CD8-positive, alpha-beta memory T cell (primary cell): ENCODE measurements at places on chromosomes 7 and 10.

DNA sequence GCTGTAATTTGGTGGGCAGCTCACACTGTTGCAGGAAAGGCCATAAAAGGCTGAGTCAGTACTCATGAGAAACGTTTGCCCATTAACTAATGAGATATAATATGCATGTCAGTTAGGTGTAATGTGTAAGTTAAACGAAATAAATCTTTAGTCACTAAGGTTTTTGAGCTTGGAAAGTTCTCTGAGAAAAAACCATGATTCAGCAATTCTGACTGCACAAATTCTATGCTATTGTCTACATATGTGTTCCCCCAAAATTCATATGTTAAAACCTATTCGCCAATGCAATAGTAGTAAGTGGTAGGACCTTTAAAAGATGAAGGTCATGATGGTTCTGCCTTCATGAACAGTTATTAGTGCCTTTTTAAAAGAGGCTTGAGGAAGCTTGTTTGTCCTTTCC is 559.7 kb upstream of the LRRTM3 start:
- no peak for DNase-seq

- no peak for DNase-seq
These were observed 20.7 kb upstream of the TECTB start for GRCh38 chr10:112262546-112262945.

DNA sequence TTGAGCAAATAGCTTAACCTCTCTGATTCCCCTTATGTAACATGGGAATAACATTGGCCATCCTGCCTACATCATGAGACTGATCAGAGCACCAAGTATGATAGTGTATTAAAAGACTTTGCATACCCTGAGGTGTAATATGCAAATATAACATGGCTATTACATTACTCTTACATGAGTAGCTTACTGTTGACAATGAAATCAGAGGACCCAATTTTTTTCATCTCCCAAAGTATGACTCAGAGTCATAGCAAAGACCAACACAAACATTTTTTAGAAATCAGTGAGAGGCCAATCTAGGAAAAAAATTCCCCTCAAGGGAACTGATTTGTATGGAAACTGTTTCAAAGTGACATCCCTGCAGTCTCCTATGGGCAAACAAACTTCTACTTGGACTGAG is 47.0 kb upstream of the TMEM140 start:
- DNase-seq = no peak

DNA sequence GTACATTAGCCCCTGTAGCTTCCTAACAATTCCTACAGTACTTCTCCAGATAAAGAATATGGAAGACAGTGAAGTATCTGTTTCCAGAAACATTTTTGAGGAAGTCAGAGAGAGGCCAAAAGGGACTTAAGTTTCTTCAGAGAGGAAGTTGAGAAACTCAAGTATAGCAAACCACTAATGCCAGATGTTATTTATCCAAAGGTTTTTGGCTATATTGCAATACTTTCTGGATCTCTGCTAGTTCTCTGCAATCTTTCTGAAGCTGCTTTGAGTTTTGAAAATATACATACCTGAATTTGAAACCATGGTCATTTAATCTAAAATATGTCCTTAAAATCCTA is 64.7 kb downstream of the BICC1 start:
- no peak for DNase-seq

- DNase-seq = no peak
These were observed 185.1 kb upstream of the KLF6 start for GRCh38 chr10:3969876-3970666.
